ENCODE measurements at places on chromosomes 4 and X.

- no peak overlapping the region for H3K27ac ChIP-seq
- DNase-seq = peak; percentile 90
- H3K4me3 ChIP-seq = no peak overlapping the region
Measured at GRCh38 chr4:6974138-6974848, 64.7 kb downstream of the TBC1D14 start.

GRCh38 chr4:152112887-152113286, 352.1 kb upstream of the GATB start:
- H3K4me3 ChIP-seq = no peak overlapping the region
- DNase-seq = no peak

- H3K27me3 ChIP-seq = no peaks in the 10 kb centered on the region
- H3K4me1 ChIP-seq = peaks cover 13% of the 10 kb centered on the region
- no peaks in the 10 kb centered on the region for H3K36me3 ChIP-seq
- H3K4me3 ChIP-seq = no peak overlapping the region
- peak; percentile 31 for DNase-seq
Measured at GRCh38 chrX:150446995-150447394, 83.9 kb downstream of the MAMLD1 start.

- no peak overlapping the region for H3K27ac ChIP-seq
- H3K36me3 ChIP-seq = no peaks in the 10 kb centered on the region
- DNase-seq = no peak
- H3K27me3 ChIP-seq = no peaks in the 10 kb centered on the region
Measured at GRCh38 chrX:12366440-12366839, 228.2 kb downstream of the FRMPD4 start.

DNA sequence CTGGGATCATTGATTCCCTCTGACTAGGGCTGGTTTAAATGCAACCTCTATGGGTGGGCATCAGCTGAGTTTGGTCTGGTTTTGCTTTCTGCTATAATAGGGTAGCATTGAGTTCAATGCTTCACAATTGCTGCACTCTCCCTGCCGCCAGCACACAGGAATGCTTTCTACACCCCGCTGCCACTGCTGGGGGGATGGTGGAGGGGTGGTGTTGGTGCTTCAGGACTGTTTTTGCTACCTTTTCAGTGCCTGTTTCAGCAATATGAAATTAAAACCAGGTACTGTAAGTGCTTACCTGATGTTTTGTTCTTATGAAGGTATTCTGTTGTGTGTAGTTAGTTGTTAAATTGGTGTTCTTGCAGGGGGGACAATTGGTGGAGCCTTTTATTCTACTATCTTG, 67.7 kb downstream of the GNL3L start:
- DNase-seq = no peak
- no peak overlapping the region for H3K27ac ChIP-seq
- no peak overlapping the region for H3K4me3 ChIP-seq
- H3K4me1 ChIP-seq = no peaks in the 10 kb centered on the region

- H3K4me3 ChIP-seq = no peak overlapping the region
- H3K36me3 ChIP-seq = no peaks in the 10 kb centered on the region
- H3K27me3 ChIP-seq = no peaks in the 10 kb centered on the region
- no peak overlapping the region for H3K27ac ChIP-seq
- H3K4me1 ChIP-seq = peaks cover 19% of the 10 kb centered on the region
- DNase-seq = no peak
Measured at GRCh38 chr4:73682508-73682907, 57.9 kb upstream of the CXCL8 start.

DNA sequence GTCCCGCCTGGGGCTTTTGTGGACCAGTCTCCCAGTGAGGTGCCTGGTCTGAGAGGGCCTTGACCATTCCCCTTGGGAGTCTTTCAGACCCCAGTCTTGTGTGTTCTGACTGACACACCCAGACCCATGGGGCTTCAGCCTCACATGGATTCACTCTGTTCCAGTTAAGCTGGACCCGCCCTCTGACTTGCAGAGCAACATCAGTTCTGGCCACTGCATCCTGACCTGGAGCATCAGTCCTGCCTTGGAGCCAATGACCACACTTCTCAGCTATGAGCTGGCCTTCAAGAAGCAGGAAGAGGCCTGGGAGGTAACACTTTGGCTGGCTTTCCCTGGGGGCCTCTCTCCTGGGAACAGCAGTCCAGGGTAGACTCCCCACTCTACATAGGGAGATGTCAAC, 6.8 kb downstream of the IL9R start:
- H3K4me1 ChIP-seq = no peaks in the 10 kb centered on the region
- no peaks in the 10 kb centered on the region for H3K36me3 ChIP-seq
- no peak overlapping the region for H3K4me3 ChIP-seq
- no peaks in the 10 kb centered on the region for H3K27me3 ChIP-seq
- no peak for DNase-seq

DNA sequence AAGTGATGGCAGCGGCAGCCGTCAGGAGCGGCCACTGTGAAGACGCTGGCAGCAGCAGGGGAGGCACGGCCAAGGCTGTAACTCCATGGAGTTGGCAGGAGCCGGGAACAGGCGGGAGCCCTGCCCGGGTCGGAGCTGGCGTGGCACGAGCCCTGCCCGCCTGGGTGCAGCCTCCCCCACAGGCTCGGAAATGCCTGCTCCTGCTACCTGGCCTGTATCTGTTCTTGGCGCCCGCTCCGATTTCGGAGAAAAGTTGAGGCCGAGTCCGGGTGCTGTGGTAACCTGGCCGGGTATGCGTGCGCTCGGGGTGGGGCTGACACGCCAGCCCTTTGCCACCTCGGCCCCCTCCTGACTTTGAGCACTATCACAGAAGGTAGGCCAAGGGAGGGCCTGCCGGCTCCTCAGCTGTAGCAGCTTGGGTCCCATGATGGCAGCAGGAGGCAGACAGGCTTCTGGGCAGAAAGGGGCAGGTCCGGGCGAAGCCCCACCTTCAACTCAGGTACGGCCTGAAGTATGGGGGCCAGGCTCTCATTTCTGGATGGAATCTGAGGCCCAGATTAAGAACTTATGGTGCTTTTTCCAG, 51.2 kb upstream of the SHISA3 start:
- H3K27ac ChIP-seq = no peak overlapping the region
- H3K27me3 ChIP-seq = no peaks in the 10 kb centered on the region
- H3K4me1 ChIP-seq = peaks cover 5% of the 10 kb centered on the region
- no peak overlapping the region for H3K4me3 ChIP-seq

DNA sequence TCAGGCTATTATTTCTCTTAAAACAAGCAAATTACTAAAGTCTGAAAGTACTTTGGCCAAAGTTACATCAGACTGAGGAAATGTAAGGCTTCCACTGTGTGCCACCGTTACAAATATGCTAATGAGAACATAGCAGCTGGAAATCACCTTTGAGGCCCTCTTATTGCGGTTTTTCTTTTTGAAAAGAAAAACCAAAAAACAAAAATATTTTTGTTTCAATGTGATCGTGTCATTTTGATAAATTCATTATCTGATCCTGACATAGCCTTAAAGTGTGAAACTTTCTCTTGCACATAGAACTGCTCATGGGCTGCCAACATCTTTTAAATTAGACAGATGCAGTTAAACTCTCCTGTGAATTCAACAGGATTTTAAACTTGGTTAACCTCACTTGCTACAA, 2.8 kb upstream of the TIFA start:
- H3K27ac ChIP-seq = no peak overlapping the region
- peaks cover 11% of the 10 kb centered on the region for H3K4me1 ChIP-seq
- no peaks in the 10 kb centered on the region for H3K27me3 ChIP-seq

DNA sequence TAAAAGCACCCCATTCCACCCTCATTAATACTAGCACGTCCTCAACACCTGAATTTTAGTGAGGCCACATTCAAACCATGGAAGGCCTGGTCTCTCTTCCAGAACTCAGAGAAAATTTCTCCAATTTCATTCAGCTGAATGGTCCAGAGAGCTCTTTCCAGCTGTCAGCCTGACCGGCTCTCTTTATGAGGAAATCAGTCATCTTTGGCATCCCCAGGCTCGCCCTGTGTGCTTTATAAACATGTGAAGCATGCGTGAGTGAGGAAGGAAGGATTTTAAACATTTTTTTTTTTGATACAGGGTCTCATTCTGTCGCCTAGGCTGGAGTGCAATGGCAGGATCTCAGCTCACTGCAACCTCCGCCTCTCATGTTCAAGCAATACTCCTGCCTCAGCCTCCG, 1812.9 kb upstream of the TENM3 start:
- no peaks in the 10 kb centered on the region for H3K4me1 ChIP-seq
- H3K27me3 ChIP-seq = no peaks in the 10 kb centered on the region
- H3K4me3 ChIP-seq = no peak overlapping the region
- H3K27ac ChIP-seq = no peak overlapping the region
- no peak for DNase-seq

GRCh38 chr4:23885943-23886590, 3.8 kb downstream of the PPARGC1A start:
- no peak overlapping the region for H3K4me3 ChIP-seq
- H3K27ac ChIP-seq = no peak overlapping the region
- no peaks in the 10 kb centered on the region for H3K4me1 ChIP-seq
- no peaks in the 10 kb centered on the region for H3K36me3 ChIP-seq
- no peak for DNase-seq

DNA sequence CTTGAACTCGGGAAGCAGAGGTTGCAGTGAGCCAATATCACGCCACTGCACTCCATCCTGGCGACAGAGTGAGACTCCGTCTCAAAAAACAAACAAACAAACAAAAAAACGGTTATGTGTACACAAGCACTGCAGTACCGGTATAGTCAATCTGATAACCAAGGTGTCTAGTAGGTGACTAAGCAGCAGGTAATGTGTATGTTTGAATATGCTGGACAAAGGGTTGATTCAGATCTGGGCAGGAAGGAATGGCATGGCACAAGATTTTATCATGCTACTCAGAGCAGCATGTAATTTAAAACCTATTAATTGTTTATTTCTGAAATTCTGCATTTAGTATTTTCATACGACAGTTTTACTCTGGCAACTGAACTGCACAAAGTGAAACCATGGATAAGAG, 41.7 kb downstream of the MAGEC1 start:
- no peak overlapping the region for H3K27ac ChIP-seq
- H3K4me3 ChIP-seq = no peak overlapping the region
- H3K4me1 ChIP-seq = no peaks in the 10 kb centered on the region
- H3K36me3 ChIP-seq = no peaks in the 10 kb centered on the region

DNA sequence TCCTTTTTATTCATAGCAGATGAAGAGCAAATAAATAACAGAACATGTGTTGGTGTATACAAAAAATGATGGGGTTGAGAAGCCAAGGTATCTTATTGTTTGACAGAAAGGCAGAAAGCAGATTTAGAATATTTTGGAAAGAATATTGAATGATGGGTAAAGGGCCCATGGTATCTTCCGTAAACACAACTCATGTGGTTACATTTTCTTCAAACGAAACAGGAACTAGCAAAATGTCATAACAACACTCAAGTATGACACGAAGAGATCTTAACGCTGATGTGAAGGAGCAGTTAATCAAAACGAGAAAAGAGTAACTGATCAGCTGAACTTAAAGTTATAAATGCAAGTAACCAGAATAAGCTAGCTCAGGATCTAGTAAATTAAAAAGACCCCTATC, 195.7 kb upstream of the GK2 start:
- no peaks in the 10 kb centered on the region for H3K4me1 ChIP-seq
- H3K27me3 ChIP-seq = no peaks in the 10 kb centered on the region

DNA sequence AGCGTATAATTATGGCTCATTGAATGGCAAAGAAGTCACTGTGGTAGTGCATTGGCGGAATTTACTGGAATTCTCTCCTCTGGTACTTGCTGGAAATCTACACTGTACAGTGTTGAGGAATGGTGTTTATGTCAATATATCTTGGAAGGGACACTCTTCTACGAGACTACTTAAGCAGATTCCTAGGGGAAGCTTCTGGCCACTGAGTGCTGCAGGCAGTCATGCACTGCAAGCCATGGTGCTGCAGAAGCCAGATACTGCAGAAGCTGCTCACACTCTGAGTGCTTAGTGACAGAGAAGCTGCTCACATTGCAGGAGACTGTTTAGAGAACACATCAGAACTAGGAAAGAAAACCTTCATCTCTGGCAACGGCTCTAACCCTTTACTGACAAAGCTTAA, 725.0 kb downstream of the CCSER1 start:
- no peaks in the 10 kb centered on the region for H3K27me3 ChIP-seq
- H3K4me1 ChIP-seq = peaks cover 8% of the 10 kb centered on the region
- no peaks in the 10 kb centered on the region for H3K36me3 ChIP-seq
- no peak for DNase-seq
